CD4-positive, alpha-beta memory T cell (primary cell): ENCODE measurements at places on chromosomes 13 and 19.

- no peaks in the 10 kb centered on the region for H3K27me3 ChIP-seq
- H3K36me3 ChIP-seq: no peaks in the 10 kb centered on the region
- peak overlapping the region; percentile 74 for H3K27ac ChIP-seq
- peak; percentile 41 for DNase-seq
Observed at GRCh38 chr13:49791711-49792549, 552 bp downstream of the KPNA3 start.

- no peak for DNase-seq
- peaks cover 10% of the 10 kb centered on the region for H3K27me3 ChIP-seq
- H3K27ac ChIP-seq: no peak overlapping the region
- no peaks in the 10 kb centered on the region for H3K36me3 ChIP-seq
Observed at GRCh38 chr19:1720237-1720636, 33.1 kb upstream of the ONECUT3 start.

DNA sequence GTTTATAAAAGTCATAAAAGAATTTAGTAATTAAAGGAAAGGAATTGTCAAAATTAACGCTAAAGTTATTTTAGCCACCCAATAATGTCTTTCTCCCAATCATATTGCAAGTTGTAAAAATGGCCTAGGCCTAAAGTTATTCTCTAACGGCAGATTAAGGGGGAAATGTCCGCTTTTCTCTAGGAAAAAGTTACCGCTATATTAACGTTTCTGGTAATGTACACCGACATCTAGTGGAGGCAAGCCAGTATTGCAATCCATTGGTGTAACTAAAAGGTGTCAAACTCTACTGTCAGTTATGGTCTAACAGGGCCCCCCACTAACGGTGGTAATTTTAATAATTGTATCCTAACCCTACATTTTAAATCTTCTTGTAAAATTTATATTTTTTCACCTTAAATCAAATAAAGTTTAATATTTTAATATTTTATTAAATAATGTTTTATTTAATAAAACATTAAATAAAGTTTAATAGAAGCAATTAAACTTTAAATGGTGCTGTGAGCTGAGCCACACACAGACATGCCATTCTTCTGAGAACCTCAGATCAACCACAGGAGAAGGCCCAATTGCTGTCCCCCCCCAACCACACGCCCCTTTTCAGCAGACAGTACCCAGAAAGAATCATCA, 35.9 kb upstream of the ZSCAN5A start:
- no peak overlapping the region for H3K4me3 ChIP-seq
- no peaks in the 10 kb centered on the region for H3K27me3 ChIP-seq
- peak; percentile 57 for DNase-seq
- H3K4me1 ChIP-seq: no peaks in the 10 kb centered on the region

DNA sequence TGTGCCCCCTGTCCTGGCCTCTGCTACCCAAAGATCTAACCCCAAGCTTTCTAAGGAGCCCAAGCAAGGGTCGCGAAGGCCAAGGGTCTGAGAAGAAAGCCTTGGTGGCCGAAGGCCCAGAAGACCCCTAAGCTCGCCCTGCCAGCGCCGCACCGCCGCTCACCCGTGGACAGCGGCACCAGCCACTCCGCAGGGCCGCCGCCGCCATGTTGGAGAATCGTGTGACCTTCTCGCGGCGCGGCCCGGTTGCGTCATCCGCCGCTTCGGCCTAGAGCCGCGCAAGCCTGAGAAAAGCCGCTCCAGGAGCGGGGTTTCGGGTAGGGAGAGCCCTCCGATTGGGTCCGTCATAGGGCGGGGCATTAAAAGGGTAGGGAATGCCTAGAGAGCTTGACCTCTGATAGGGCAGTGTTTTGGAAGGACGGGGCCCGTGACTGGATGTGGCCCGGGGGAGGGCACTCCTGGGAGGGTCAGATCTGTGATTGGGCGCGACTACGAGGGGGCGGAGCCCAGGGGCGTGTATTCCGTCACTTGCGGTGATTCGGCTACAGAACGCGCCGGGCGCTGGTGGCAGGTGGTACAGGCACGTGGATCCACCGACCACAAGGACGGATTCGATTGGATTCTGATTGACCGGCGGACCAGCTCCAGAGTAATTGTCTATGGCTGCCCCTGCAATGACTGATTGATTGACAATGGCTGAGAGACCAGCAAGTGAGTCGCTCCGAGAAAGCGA, at the start of gene TIMM44:
TSS of gene TIMM44 (minus strand) at position 223 of the 733 bp plus-strand sequence. CDS start at position 208, 15 bp downstream.
- no peaks in the 10 kb centered on the region for H3K27me3 ChIP-seq
- peak within 1 kb of the TSS; percentile 58 for H3K4me3 ChIP-seq
- peaks cover 9% of the 10 kb centered on the region for H3K36me3 ChIP-seq
- peak within 1 kb of the TSS; percentile 92 for H3K27ac ChIP-seq
- H3K4me1 ChIP-seq: peaks cover 16% of the 10 kb centered on the region
- peak; percentile 99 for DNase-seq

GRCh38 chr13:80133631-80134261, 207.2 kb downstream of the SPRY2 start:
- H3K4me3 ChIP-seq: no peak overlapping the region
- no peak for DNase-seq
- H3K36me3 ChIP-seq: no peaks in the 10 kb centered on the region
- H3K27me3 ChIP-seq: no peaks in the 10 kb centered on the region
- H3K27ac ChIP-seq: no peak overlapping the region

GRCh38 chr13:33846303-33847062, 28.5 kb downstream of the RFC3 start:
- H3K27me3 ChIP-seq: no peaks in the 10 kb centered on the region
- no peak for DNase-seq

- H3K27ac ChIP-seq: no peak overlapping the region
- no peak for DNase-seq
- H3K36me3 ChIP-seq: peaks cover 5% of the 10 kb centered on the region
- no peak overlapping the region for H3K4me3 ChIP-seq
- H3K4me1 ChIP-seq: peaks cover 13% of the 10 kb centered on the region
- H3K27me3 ChIP-seq: no peaks in the 10 kb centered on the region
Observed at GRCh38 chr13:30340331-30341250, 33.2 kb upstream of the KATNAL1 start.

GRCh38 chr13:43596924-43597598, 189.7 kb downstream of the ENOX1 start:
- H3K36me3 ChIP-seq: no peaks in the 10 kb centered on the region
- no peak for DNase-seq
- no peak overlapping the region for H3K4me3 ChIP-seq
- H3K27ac ChIP-seq: no peak overlapping the region
- H3K4me1 ChIP-seq: no peaks in the 10 kb centered on the region

GRCh38 chr13:32135655-32136054, 104.1 kb downstream of the FRY start:
- no peak overlapping the region for H3K4me3 ChIP-seq
- no peak for DNase-seq
- H3K27me3 ChIP-seq: no peaks in the 10 kb centered on the region
- no peaks in the 10 kb centered on the region for H3K4me1 ChIP-seq
- H3K27ac ChIP-seq: no peak overlapping the region

DNA sequence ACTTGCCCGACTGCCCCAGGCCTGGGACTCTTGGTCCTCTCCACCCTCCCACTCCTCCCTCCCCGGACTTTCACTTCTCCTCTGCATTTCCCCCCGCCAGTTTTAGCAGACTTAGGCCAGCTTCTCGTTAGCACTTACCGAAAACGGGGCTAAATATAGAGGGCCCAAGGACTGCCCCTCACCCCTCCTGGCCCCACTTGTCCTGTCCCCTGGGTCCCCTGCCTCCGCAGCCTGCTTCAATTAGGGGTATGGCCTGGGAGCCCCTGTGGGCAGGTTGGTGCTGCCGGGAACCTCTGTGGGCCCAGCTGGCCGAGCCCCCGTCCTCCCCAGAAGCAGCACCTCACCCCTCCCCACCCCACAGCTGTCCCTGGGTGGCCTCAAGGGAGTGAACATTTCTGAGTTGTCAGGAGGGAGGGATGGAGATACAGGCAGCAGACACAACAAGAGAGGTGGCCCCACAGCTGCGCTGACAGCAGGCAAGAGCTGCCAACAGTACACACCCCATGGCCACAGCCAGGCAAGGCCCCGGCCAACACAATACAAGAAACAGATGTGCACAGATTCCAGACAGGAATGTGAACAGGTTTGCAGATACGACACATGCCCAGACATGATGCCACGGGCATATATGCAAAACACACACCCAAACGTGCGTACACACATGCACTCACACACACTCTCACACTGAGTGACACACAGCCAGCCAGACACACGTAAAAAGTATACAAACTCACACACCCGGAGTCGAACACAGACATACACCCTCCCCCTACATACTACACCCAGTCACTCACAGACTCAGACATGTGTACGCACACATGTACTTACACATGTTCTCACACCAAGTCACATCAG, 2.6 kb downstream of the POU2F2 start:
- H3K4me3 ChIP-seq: no peak overlapping the region
- no peaks in the 10 kb centered on the region for H3K27me3 ChIP-seq
- H3K4me1 ChIP-seq: peaks cover 69% of the 10 kb centered on the region

DNA sequence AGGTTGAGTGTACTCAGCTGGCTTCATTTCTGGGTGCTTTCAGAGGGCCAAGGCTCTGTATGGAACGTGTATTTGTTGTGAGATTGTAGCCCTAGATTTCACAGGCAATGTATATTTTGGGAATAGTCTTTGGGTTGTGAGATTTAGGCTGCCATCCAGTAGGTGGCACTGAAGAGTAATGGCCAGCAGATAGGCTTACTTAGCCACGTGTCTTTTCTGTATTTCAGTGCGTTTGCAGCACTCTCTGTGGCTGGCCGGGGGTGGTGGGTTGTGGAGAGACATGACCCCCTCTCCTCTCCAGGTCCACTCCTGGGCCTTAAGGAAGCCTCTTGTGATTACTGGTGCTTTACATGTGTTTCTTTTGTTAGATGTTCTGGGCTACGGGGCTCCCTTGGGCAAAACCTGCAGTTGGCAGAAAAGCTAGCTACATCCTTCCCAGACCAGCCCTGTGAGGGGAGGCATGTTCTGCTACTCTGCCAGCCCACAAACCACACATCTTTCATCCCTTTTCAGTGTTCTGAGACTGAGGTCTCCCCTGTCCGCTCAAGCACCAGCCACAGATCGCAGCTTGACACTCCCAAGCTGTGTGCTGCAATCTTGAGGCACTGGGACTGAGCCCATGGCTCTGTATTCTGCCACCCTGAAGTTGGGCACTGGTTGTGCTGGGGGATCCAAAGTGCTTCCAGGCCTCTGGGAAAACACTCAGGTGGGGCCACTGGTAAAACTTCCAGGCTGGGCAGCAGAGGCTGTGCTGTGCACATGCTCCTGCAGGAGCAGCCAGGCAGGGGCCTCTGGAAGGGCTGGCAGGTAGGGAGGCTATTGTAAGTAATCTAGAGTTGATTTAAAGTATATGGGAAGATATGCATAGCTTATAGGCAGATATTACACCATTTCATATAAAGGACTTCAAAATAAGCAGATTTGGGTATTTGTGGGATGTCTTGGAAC, 1096.8 kb upstream of the PCDH20 start:
- H3K36me3 ChIP-seq: no peaks in the 10 kb centered on the region
- DNase-seq: no peak
- H3K27me3 ChIP-seq: no peaks in the 10 kb centered on the region
- no peaks in the 10 kb centered on the region for H3K4me1 ChIP-seq
- H3K27ac ChIP-seq: no peak overlapping the region
- no peak overlapping the region for H3K4me3 ChIP-seq

DNA sequence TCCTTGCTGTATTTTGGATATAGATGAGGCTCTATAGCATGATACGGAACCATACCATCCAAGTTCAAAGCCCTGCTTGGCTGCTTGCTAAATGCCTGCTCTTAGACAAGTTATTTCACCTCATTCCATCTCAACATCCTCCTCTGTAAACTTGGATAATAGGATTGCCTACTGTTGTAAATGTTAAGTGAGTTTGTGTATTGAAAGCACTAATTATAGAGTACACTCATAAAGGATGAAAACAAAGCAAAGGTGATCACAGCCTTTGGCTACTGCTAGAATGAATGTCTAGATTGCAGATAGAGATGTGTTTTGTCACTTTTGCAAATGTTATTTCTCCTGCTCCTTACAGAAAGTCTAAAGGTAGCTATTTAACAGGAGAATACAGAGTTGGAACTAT, 34.3 kb upstream of the STARD13 start:
- no peaks in the 10 kb centered on the region for H3K27me3 ChIP-seq
- H3K4me3 ChIP-seq: no peak overlapping the region
- H3K27ac ChIP-seq: no peak overlapping the region
- H3K4me1 ChIP-seq: no peaks in the 10 kb centered on the region

DNA sequence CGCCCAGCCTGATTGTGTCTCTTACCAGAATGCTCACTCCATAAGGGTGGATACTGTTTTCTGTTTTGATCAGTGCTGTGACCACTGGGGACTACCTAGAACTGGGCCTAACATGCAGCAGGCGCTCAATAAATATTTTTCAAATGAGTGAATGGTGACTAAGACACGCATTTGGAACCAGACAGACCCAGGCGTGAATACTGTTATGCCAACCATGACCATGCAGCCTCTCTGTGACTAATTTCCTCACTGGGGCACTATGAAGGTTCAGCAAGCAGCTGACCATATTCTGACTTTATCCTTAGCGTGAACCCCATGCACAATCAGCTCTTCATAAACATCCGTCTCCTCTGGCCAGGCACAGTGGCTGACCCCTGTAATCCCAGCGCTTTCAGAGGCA, 13.0 kb upstream of the SPC24 start:
- H3K36me3 ChIP-seq: no peaks in the 10 kb centered on the region
- no peak for DNase-seq
- H3K27ac ChIP-seq: no peak overlapping the region
- no peaks in the 10 kb centered on the region for H3K27me3 ChIP-seq
- H3K4me1 ChIP-seq: no peaks in the 10 kb centered on the region
- H3K4me3 ChIP-seq: no peak overlapping the region

DNA sequence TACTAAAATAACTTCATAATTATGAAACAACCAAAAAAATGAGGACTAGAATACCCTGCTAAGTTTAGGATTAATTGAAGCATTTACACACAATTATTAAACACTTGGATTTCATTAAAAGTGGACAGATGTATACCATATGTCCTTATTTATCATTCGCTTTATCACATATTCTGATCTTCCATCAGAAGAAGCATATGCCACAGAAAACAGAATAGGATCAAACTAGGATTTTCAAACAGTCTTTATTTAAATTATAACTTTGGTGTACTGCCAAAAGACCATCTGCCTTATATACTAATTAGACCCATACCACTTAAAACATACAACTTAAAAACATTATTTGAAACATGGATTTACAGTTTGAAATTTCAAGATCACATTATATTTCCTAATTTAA, 727.1 kb upstream of the KLHL1 start:
- no peak for DNase-seq
- no peak overlapping the region for H3K27ac ChIP-seq
- H3K4me1 ChIP-seq: no peaks in the 10 kb centered on the region
- no peaks in the 10 kb centered on the region for H3K36me3 ChIP-seq

GRCh38 chr19:11620553-11620952, 23.3 kb downstream of the ZNF627 start:
- no peak for DNase-seq
- H3K27ac ChIP-seq: no peak overlapping the region
- peaks cover 17% of the 10 kb centered on the region for H3K36me3 ChIP-seq
- no peaks in the 10 kb centered on the region for H3K4me1 ChIP-seq
- no peaks in the 10 kb centered on the region for H3K27me3 ChIP-seq
- no peak overlapping the region for H3K4me3 ChIP-seq
